NCI-H1417 treated with DMSO at 0.1 percent for 48 hours (cell line): ENCODE measurements at places on chromosomes 7 and 10.

- DNase-seq, result no peak
These were observed 554.9 kb downstream of the TCERG1L start for GRCh38 chr10:130756651-130757050.

GRCh38 chr10:86310291-86310690 lies 56.3 kb downstream of the GRID1 start:
- DNase-seq, result no peak

DNA sequence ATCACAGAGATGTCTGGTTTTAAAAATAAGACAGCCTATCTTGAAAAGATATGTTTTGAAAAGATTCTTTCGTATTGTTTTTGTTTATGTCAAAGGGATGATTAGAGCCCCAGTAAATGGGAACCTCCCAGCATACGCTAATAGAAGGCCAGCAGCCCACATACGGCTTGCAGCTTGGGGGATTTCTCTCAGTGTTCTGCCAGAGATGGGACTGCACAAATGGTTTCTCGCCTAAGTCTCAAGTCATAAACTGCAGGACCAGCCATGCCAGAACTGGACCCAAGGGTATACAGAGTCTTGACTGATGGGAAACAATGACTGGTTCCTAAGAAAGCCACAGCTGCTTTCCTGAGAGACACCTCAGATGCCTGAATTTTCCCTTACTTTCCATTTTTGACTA lies 306.9 kb upstream of the DGKB start:
- DNase-seq, result no peak

DNA sequence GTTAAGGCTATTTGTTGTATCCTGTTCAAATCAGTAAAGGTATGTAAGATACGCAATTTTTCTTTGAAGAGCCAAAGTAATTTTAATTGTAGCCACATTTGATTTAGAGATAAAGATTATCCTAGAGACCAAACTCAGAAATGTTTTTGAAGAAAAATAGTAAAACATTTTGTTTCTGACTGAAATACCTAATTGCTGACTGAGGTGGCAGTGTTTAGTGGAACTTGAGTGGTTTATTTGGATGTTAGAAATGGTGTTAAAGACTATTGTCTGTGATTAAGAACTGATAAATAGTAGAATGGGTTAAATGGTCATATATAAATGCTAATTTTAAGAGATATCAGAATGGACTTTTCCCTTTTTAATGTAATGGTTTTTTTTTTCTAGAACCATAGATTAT lies 15.3 kb downstream of the EDRF1 start:
- no peak for DNase-seq

- DNase-seq, result no peak
These were observed 19.1 kb upstream of the HABP2 start for GRCh38 chr10:113533801-113534200.

DNA sequence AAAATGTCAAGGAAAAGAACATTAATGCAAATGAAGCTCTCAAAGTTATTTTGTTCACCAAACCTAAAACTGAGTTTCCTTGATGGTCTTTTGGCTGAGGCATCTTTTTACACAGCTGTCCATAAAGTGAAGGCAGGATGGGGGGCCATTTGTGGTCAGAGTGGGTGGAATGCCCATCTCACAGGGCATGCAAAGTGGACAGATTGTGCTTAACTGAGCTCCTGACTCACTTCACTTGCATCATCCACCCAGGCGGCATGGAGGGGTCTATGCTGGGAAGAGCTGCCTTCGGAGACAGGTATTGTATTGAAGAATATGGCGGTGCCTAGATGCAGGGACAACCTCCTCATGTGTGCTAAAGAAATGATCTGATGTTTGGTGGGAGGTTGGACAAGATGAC lies 905.3 kb downstream of the KCNMA1 start:
- DNase-seq, result no peak

DNA sequence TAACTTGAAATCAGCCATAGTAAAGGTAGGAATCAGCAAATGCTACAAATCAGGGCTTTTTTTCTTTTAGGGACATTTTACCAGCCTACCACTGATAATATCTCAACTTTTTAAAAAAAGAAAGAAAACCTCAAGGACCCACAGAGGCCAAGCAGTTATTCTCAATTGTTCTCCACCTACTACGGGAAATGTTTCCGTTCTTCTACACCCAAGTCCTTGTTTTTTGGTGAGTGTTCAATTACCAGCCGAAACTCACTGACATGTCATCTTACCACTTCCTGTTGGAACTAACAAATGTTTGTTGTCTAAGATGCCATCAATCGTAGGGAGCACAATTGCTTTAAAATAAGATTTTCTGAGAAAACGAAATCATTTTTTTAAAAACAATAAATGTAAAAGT lies 50.2 kb upstream of the CDK1 start:
- no peak for DNase-seq

DNA sequence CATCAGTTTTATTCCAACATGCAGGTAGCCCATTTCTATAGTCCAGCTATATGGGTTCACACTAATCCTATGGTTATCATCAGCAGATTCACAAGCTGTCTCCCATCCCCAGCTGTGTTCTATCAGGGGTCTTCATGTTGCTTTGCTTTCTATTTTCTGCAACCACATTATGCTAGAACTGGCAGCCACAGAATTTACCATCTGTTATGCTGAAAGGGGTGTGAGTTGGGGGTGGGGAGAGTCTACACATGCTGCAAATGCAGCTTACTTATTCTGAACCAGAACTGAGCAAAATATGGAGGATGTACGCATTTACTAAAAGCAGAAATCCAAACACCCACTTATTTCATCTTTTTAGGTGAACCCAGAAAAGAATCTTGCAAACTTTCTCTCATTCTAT lies 32.9 kb downstream of the SHTN1 start:
- no peak for DNase-seq

DNA sequence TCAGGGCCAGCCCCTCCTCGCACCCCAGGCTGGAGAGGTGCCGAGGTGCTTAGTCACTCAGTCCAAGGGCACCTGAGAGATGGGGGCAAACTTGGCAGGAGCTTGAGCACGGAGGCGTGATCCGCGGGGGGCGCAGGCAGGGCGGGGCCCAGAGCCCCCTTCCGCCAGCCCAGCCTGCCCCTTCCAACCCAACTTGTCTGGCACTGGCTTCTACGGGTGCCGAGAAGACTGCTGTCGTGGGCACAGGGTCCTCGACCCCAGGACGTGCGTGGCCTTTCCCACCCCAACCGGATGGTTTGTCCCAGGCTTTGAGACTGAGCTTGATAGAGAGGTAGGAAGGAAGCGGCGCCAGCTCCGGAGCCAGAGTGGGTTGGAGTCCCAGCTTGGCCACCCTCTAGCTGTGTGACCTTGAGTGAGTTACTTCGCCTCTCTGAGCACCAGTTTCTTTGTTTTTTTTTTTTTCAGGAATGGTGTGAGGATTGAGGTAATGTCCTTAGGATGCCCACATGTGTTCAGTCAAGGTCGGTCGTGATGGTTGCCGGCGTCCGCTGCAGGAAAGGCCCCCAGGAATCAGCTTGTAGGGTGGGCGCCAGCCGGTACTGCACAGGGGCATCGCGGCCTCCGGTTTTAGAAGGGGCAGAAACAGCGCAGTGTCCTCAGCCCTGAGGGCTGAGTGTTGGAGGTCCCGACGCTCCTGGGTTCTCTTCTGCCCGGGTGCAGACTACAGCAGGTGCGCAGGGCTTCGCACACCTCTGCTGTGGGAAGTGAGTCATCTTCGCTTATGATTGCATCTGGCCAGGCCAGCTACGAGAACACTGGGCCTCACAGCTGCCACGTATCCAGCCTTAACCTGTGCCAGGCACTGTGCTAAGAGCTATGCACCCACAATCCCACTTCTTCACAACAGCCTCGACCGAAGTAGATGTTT lies 28.6 kb upstream of the VAX1 start:
- DNase-seq, result no peak

DNA sequence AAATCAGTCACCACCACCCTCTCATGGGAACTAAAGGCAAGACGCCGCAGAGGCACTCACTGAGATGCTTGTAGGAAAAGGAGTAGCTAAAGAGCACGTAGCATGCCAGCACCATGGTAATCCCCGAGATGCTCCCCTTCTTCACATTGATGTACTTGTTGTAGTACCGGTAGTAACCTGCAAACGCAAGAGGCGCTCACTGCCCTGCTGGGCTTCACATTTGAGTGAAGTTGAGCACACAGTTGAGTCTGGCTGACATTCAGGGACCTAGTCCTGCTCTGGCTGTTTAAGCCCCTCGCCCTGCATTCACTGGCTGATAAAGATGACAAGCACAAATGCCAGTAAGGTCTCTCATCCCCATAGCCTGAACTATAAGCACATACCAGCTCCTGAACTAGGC lies 6.9 kb downstream of the ATP5MF start:
- no peak for DNase-seq

DNA sequence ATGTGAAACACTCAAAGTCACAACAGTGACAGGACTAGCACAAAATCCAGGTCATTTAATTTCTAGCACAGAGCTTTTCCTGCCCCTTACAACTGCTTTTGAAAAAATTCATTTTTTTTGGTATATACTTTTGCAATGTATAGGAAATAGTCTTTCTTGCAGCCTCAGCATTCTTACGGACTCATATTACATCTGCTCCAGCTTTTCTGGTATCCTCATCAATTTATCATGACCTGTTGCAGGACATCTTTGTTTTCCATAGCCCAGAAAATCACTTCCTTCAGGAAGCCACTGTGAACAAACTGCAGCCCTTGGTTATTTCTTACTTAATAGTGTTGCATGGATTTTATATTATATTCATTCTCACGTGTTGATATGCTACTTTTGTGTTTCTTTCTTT lies 347.9 kb upstream of the MTPN start:
- no peak for DNase-seq

DNA sequence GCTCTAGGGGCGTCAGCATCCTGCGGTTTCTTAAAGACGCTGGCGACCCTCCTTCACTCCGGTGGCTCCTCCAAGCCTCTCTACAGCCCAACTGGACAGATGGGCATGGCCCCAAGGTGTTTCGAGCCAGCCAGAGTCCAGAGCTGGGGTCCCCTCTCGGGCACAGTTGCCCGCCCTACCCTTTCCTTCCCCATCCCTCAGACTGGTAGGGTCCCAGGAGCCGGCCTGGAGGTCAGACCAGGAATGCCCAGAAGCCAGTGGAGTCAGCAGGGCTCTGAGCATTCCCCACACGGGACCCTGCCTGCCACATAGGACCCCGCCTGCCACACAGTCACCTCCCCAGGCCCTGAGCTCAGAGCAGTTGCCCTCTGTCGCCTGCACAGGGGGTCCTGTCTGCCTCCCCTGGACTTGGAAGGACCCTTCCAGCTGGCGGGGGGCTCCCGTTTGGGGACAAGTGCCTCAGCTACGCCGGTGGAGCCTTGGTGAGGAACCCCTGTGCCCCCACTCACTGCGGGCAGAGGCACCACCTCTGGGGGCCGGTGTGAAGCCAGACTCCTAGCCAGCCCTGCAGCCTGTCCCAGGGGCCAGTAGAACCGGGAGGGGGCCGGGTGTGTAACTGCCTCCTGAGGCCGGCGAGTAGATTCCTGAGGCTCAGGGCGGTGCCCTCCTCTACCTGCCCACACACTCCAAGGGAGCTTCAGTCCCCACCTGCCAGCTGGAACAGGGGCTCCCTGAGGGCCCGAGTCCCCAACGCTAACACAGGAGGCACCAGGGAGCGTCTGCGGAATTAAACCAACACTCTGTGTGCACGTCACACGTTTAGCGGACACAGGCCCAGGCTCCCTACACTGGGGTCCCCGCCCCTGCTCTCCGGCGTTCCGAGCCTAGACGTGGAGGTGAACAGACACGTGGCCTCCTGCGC lies 19.4 kb upstream of the PDGFA start:
- DNase-seq, result no peak

- DNase-seq, result no peak
These were observed 56.6 kb downstream of the C10orf143 start for GRCh38 chr10:130054021-130054420.

DNA sequence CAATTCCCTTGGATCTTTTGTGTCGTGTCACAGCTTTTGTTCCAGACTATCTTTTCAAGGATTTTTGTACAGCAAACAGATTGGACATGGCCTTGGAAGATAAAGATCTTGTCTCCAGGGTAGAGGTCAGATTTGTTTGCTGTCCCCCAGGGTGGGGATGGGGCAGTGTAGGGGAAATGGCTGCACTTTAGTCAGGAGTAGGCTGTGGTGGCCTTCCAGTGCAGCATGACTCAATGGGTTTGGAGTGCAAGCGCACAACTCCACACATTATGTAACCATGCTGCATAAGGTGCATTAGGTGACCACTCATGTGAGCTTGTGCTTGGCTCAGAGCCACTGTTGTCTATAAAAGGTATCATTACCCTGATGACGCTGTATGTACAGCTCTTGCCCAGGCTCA lies 23.9 kb upstream of the ADAMTS14 start:
- DNase-seq, result no peak
